ENCODE measurements at places on chromosomes 6 and 20. TPM values are rescaled to one million over a fixed set of nuclear protein-coding genes. Genes with fewer than 3 reads are reported as not detected.

GRCh38 chr6:18309046-18309445, 44.7 kb upstream of the DEK start:
- peaks cover 3% of the 10 kb centered on the region for H3K27me3 ChIP-seq
- H3K4me3 ChIP-seq: no peak overlapping the region
- H3K27ac ChIP-seq: no peak overlapping the region
- DNase-seq: no peak

DNA sequence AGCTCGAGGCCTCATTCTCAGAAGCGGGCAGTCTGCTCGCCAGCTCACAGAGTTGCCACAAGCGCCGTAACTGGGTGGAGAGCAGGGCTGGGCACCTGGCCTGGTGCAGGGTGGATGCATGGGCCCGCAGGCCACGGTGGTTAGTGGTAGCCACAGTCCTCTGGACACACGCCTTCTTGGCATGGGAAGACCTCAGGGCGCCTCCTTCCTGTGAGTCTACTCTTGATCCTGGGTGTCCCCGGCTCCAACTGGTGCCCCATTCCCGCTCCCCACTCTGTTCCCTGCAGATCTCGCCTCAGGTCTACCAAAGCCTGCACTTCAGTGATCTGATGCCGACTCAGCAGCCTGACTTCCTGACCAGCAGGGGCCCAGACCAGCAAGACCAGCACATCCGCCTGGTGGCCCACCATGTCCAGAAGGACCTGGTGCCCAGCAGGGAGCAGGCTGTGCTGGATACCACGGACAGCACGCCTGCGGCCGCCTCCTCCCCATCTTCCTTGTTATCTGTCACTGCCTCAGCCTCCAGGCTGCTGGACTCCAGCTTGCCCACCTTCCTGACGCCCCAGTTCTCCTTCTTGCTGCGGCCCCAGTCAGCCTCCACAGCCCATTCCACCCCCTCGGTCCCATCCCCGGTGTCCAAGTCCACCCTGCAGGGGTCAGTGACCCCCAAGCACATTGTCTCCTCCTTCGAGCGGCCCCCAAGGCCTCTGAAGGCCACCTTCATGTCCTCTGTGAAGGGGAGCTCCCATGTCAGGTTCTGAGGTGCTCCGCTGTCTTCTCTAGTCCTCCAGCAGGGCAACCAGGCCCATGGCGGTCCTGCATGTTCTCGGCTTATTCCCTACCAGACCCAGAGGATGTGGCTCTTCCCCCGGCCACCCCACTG, 43.1 kb downstream of the SUN5 start:
- no peak overlapping the region for H3K27ac ChIP-seq
- DNase-seq: no peak
- H3K4me3 ChIP-seq: no peak overlapping the region
- no peaks in the 10 kb centered on the region for H3K27me3 ChIP-seq
- no peaks in the 10 kb centered on the region for H3K36me3 ChIP-seq
- H3K4me1 ChIP-seq: peaks cover 25% of the 10 kb centered on the region

DNA sequence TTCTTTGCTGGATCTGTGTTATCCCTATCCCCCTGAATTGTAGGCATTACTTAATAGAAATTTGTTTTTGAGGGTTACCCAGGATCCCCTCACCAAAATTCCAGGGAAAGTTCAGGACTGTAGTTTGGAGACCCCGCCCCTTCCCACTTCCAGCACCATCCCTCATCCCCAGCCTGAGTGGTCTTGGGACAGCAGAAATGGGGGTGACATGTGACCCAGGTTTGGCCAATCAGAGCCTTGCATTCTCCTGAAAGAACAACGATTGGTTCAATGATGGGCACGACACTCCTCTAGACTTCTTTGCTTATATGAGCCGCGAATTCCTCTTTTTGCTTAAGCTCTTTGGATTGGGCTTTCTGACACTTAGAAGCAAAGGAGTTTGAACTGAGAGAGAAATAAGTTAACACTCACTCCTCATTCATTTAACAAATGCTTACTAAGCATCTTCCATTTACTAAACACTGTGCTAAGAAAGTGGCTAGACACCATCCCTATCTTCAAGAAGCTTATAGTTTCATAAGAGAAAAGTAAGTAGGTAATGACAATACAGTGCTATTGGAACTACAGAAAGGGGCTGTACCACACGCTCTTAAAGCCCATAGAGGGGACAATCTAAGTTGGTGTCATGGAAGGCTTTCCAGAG, 24.9 kb upstream of the PAQR8 start:
- H3K36me3 ChIP-seq: no peaks in the 10 kb centered on the region
- H3K27me3 ChIP-seq: no peaks in the 10 kb centered on the region
- no peak for DNase-seq
- H3K27ac ChIP-seq: no peak overlapping the region
- H3K4me3 ChIP-seq: no peak overlapping the region
- peaks cover 39% of the 10 kb centered on the region for H3K4me1 ChIP-seq

GRCh38 chr6:100258752-100259151, 206.0 kb downstream of the SIM1 start:
- no peak overlapping the region for H3K4me3 ChIP-seq
- DNase-seq: no peak
- H3K27me3 ChIP-seq: no peaks in the 10 kb centered on the region
- H3K27ac ChIP-seq: no peak overlapping the region

DNA sequence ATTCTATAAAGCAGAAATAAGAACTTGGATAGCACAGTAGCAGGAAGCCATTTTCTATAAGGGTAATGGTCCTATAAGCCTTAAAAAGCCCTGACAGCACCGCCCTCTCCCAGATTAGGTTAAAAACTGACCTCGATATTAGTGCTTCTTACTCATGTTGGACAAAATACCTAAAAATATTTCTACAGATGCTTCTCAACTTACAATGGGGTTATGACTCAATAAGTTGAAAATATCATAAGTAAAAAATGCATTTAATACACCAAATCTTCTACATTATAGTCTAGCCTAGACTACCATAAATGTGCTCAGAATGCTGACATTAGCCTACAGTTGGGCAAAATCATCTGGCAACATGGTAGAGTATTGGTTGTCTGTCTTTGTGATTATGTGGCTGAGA, 70.3 kb downstream of the SESN1 start:
- no peak overlapping the region for H3K27ac ChIP-seq
- DNase-seq: no peak
- H3K4me3 ChIP-seq: no peak overlapping the region
- no peaks in the 10 kb centered on the region for H3K36me3 ChIP-seq

- no peak for DNase-seq
- H3K4me1 ChIP-seq: peaks cover under 1% of the 10 kb centered on the region
- H3K36me3 ChIP-seq: no peaks in the 10 kb centered on the region
- H3K4me3 ChIP-seq: no peak overlapping the region
- H3K27ac ChIP-seq: no peak overlapping the region
- peaks cover 14% of the 10 kb centered on the region for H3K27me3 ChIP-seq
Measured at GRCh38 chr6:27662769-27663168, 189.9 kb upstream of the ZNF184 start.

GHRH gene
- total RNA-seq: not detected

ANGPT4 gene
- total RNA-seq: not detected

ZNFX1 gene
- total RNA-seq: 53.8 TPM

BCAS4 gene
- 34.4 TPM for total RNA-seq

STK35 gene
- 20.6 TPM for total RNA-seq

PPP1R14C gene
- not detected for total RNA-seq

All from T-cell (primary cell).